ENCODE measurements at places on chromosomes 6 and 20. TPM values are rescaled to one million over a fixed set of nuclear protein-coding genes. Genes with fewer than 3 reads are reported as not detected.

DNA sequence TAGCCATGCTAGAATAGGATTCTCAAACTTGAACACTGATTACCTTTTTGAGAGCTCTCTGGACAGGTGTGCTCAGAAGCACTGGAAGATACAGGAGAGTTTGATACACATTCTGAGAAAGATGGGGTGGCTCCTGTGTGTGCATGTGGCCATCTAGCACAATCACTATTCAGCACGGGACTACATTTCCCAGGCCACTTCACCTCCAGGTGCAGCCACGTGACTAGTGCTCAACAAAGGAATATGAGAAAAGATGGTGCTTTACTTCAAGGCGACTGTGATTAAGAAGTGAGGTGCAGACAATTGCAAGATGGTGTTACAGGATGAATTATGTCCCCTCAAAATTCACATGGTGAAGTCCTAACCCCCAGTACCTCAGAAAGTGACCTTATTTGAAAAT lies 103.8 kb downstream of the BACH2 start:
- no peak for DNase-seq

DNA sequence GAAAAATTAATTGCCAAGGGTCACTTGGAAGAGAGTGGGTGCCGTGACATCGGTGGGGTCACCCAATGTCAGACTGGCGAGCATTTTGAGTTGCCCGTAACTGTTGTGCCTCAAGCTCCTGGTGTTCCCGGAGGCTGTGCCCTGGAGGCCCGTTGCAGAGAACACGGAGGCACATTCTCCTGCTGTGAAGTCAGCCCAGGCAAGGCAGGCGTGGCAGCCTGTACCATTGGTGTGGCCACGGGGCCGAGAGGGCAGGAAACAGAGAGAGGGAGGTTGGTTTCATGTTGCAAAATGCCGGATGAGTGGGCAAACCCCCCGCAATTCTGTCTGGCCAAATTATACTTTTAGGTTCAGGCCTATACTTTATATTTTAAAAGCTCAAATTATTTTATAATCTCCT lies 81.2 kb downstream of the THBS2 start:
- no peak for DNase-seq

GRCh38 chr6:158160932-158161539 lies 7.0 kb downstream of the SERAC1 start:
- DNase-seq: no peak

- DNase-seq: no peak
These were observed 252.9 kb upstream of the RUNX2 start for GRCh38 chr6:45075246-45075645.

DNA sequence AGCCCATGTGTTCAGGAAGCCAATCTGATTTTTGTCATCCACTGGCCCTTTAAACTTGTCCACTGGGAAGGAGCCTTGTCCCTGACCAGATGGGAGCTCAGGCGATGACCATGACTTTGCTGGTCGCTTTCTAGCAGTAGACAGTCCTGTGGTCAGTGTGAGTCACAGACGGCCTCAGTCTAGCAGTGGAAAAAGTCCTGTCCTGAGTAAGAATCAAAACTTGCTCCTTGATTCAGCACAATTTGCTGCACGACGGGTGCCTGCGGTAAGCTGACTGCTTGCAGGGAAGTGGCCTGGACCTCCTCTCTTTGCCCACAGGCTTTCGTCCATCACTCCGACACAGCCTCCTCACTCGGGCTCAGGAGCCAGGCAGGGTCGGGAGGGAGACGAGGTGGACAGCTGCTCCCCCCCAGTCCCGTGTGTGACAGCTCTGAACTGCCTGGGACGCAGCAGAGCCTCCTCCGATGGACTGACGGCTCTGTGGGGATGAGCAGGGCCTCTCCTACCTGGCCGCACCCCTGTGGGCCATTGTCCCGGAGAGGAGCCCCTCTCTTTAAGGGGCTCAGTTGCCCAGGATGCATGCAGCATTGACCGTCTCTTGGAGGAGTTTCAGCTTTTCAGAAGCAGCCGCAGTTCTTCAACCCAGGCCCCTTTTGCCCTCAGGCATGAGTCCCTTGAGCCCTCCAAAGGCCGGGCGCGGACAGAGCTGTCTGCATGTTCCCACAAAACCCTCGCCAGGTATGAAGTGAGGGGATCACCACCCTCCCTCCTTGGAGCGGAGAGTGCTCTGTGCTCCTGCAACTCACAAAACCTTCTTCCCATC lies 209.2 kb downstream of the ANKRD60 start:
- no peak for DNase-seq

BNIP5 gene
- total RNA-seq: 11.4 TPM

TFAP2D gene
- total RNA-seq: not detected

DNA sequence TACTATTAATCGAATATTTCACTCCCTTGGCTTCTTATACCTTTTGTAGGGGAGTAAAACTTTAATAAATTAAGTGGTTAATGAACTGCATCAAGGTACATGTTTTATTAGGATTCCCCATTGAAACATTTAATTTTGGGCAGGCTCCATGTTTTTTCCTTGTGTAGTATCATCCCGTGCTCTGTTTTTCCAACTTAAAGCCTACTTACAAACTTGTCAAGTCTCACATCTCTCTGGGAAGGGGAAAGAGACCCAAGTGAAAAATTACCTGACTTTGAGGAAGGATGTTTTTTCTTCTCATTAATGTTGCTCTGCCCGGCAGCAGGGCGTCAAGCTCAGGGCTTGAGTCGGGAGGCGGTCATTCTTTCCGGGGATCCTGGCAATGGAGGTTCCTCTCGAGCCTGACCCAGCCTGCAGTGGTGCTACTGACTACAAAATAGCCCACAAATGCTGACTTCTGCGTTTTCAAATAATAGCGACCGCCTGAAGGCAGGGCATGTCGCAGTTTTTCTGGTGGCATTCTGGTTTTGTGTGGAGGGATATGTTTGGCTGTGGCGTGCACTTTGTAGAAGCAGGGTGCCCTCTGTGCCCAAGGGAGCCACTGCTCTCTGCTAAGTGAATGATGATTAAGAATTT lies 2.4 kb downstream of the DSP start:
- DNase-seq: no peak
